Upper lobe of left lung (tissue), 6 donors: ENCODE measurements at places on chromosomes 2 and 18. TPM values are rescaled to one million over a fixed set of nuclear protein-coding genes. Genes with fewer than 3 reads are reported as not detected.

- no peak for DNase-seq
- no peak overlapping the region for H3K4me3 ChIP-seq
- H3K36me3 ChIP-seq = no peaks in the 10 kb centered on the region
- no peak overlapping the region for H3K27ac ChIP-seq
Measured at GRCh38 chr2:183117226-183117625, 7.0 kb upstream of the NUP35 start.

DNA sequence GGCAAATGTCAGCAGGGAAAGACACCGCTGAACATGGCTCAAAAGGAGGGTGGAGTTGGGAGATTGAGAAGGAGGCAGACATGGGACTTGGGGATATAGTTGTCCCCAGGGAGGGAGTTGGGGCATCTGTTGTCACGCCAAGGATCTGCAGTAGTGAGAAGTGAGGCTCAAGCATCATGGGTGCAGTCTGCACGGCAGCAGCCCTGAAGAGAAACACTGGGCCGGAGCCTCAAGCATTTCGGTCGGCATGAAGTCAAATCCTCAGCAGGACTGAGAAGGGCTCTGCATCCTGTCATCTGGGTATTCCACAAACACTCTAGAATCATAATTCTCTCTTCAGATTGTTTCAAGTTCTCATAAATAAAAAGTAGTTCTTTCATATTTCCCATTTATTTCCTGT is 132.7 kb upstream of the DAPL1 start:
- peaks cover 11% of the 10 kb centered on the region for H3K4me1 ChIP-seq
- no peaks in the 10 kb centered on the region for H3K27me3 ChIP-seq
- H3K4me3 ChIP-seq = no peak overlapping the region
- no peak for DNase-seq

DNA sequence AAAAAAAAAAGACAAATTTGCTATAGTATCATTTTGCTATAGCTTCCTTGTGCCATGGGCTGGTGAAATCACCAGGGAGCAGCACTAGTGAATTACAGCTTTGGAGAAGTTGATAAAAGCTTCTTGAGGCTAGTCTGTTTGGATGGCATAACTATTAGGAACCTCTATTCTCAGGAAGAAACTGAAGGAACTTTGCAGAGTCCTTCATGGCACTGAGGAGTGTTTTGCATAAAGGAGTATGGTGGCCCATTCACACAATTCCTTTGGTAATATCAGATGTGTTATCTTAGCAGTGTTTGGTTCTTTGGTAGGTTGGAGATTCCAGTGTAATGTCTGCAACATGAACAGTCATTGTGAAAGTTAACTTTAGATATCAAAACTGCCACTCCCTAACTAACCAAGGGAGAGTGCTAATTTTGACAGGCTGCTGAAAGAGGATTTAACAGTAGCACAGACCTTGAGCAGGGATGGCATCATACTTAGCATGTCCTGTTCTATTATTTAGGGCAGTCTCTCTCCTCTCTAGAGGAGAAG is 76.6 kb upstream of the ZFP36L2 start:
- no peak overlapping the region for H3K4me3 ChIP-seq
- peak overlapping the region; percentile 19 for H3K27ac ChIP-seq
- peaks cover 41% of the 10 kb centered on the region for H3K4me1 ChIP-seq
- no peaks in the 10 kb centered on the region for H3K27me3 ChIP-seq
- no peak for DNase-seq

- no peak overlapping the region for H3K4me3 ChIP-seq
- H3K4me1 ChIP-seq = peaks cover 6% of the 10 kb centered on the region
Measured at GRCh38 chr2:152155209-152155608, 20.4 kb downstream of the STAM2 start.

The C2orf81 gene
- 4.0 TPM for total RNA-seq

The TEX44 gene
- not detected for total RNA-seq
